ENCODE measurements at places on chromosomes 11 and 22.

DNA sequence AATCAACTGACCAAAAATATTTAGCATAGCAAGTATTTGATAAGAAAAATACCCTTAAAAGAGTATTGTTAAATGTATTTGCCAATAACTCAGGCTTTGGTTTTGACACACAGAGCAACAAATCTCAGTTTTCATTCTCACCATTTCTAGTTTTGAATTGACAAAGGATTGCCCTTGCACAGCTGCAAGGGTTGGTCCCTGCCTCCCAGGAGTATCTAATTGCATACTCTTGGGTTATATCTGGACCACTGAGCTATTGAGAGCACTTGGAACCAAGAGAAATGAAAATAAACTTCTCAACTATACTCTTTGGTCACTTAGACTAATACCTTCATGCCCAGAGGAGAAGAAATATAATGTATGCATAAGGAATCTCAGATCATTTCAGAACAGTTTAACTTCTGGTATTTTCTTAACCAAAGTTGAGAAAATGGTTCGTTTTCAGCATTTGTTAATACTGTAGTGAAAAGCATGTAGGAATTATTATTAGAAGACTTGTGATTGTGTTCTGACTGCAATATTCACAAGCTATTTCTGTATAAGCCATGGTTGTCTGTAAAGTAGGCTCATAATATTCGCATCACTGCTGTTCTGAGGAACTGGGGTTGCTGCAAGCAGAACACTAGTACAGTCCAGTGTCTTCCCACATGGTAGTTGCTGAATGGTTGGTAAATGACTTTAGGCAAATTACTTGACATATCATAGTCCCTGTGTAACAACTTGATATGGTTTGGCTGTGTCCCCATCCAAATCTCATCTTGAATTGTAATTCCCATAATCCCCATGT, 7.9 kb downstream of the C2CD3 start:
- DNase-seq = no peak

DNA sequence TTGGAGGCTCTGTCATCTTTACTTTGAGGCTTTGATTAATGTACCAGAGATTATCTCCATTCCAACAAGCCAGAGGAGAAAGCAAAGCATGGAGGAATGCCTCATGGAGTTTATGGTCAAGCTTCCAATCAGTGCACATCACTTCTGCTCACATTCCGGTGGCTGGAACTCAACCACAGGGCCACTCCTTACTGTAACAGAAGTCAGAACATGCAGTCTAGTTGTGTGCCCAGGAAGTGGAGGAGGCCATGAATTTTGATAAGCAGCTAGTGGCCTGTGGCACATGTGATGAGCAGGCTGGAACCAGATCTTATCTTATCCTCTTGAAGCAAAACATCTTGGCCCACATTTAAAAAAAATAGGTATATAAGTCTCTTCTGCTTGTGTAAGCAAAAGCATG, 258.9 kb upstream of the ARHGAP20 start:
- no peak for DNase-seq

GRCh38 chr11:126122863-126123262, 60.2 kb upstream of the CDON start:
- no peak for DNase-seq

GRCh38 chr22:44151676-44152075, 29.0 kb upstream of the PARVG start:
- DNase-seq = no peak

DNA sequence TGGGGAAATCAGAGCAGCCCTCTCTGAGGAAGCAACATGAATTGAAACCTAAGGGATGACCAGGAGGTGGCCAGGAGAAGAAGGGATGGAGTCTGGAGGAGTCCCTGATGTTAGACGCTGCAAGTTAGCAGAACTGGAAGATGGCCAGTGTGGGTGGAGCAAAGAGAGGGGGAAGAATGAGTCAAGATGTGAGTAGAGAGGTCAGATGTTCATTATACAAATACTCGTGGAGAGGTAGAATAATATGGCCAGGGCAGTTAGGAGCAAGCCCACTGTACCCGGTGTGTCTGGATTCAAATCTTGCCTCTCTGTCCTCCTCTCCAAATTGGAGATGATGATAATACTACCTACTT, 242.0 kb downstream of the TENM4 start:
- DNase-seq = no peak

GRCh38 chr11:69605737-69606526, 35.0 kb upstream of the CCND1 start:
- DNase-seq = no peak

DNA sequence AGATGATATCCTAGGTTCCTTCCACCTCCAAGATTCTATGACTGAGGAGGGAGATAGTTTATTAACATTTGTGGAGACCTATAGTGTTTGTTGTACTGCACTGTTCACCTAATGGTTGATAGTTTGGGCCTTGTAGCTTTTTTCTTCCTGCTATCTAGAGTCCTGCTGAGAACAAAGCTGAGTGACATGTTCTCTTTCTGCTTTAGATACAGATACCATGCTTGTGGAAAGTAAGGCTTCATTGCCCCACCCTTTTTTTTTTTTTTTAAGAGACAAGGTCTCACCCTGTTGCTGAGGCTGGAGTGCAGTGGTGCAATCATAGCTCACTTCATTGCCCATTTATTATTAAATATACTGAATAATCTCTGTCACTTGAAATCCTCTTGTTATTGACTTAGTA, 12.3 kb downstream of the DLAT start:
- no peak for DNase-seq

DNA sequence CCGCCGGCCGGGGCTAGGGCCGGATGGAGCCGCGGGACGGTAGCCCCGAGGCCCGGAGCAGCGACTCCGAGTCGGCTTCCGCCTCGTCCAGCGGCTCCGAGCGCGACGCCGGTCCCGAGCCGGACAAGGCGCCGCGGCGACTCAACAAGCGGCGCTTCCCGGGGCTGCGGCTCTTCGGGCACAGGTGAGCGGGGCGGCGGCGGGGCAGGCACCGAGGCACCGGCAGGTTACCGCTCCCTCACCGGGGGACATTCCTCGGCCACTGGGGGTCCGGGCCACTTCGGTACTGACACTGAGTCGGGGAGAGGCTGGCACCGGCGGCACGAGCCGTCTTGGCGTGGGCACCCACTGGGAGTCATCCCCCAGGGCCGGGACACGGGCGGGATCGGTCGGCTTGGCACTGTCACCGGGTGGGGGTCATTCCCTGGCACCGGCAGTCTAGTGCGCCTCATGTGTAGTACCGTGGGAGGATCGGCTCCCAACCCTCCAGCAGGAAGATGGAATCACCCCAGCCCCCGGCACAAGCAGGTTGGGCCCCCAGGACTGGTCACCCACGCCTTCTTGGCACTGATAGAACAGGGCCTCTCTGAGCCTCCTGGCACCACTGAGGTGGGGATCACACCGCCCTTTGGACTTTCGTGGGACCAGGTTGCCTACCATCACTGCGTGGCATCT, 511 bp downstream of the DGKZ start:
- no peak for DNase-seq

DNA sequence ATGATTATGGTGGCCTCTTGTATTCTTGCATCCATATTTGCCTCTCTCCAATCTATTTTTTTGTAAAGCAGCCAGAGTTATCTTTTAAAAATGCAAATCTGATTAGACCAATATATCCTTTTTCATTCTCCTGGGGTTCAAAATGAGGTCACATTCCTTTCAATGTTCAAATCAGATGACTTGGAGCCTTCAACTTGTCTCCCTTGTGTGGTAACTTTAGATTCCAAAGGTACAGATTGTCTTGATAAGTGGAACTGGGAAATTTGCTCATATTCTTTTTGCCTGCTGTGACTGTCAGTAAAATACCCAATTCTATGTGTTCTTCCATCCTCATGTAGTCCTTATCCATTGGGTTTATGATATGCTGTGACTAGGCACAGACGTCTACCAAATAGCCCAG, 15.1 kb upstream of the CAPRIN1 start:
- no peak for DNase-seq

- DNase-seq = no peak
Observed at GRCh38 chr11:75536786-75537641, 11.3 kb upstream of the GDPD5 start.

DNA sequence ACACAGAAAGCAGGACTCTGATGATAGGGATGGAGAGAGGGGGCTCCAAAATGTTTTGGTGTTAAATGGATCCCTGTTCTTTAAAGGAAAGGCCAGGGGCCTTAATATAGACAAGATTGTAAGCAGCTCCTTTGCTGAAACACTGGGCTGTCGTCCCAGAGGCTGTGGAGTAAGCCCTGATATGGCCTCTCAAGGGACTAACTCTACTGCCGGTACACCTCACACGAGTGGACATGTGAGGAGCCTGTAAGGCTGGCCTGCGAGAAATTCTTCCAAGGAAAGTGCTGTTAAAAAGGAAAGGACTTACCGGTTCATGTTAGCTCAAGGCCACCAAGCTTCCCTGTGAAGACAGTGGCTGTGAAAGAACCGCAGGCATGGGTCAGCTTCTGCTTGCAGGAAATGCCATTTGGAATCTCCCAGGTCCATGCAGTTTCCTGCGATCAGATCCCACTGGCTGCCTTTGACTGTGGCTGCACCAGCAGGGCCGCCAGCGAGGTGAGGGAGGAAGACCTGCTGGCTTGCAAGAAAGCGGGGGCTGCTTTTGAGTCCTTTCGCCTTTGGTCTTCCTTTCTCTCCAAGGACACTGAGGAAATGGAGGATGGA, 106.6 kb downstream of the PRR5L start:
- no peak for DNase-seq

DNA sequence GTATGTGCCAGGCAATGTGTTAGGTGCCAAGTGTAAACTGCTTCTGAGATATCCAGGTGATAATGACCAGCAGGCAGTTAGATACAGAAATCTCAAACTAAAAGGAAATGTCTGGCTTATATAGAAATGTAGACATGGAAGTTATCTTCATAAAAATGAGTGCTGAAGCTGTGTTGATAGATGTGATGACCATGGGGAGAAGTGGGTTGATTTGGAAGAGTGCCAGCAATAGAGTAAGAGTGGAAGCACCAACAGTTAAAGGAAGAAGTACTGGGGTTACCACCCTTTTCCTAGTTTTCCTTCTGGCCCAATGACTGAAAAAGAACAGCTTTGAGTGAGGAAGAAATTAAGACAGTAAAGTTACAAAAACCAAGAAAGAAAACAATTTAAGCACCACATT, 68.5 kb downstream of the C2CD3 start:
- no peak for DNase-seq

DNA sequence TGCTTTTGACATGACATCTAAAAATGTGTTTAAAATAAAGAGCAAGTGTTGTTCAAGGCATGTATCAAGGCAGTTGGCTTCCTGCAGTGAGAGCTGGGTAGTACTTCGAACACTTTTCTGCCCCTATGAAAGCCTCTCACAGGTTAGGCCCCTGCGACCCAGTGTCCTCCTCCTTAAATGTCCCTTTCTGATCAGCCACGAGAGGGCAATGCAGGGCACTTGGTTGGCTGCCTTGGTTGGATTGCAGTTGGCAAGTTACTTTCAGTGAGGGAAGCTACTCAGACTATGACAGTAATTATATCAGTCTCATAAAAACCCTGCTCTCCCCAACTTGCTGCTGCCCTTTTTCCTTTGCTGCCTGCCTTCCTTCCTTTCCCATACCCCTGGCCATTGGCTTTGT, 743.8 kb downstream of the NTM start:
- no peak for DNase-seq

GRCh38 chr22:38074181-38075104, 9.5 kb downstream of the SLC16A8 start:
- DNase-seq = no peak

DNA sequence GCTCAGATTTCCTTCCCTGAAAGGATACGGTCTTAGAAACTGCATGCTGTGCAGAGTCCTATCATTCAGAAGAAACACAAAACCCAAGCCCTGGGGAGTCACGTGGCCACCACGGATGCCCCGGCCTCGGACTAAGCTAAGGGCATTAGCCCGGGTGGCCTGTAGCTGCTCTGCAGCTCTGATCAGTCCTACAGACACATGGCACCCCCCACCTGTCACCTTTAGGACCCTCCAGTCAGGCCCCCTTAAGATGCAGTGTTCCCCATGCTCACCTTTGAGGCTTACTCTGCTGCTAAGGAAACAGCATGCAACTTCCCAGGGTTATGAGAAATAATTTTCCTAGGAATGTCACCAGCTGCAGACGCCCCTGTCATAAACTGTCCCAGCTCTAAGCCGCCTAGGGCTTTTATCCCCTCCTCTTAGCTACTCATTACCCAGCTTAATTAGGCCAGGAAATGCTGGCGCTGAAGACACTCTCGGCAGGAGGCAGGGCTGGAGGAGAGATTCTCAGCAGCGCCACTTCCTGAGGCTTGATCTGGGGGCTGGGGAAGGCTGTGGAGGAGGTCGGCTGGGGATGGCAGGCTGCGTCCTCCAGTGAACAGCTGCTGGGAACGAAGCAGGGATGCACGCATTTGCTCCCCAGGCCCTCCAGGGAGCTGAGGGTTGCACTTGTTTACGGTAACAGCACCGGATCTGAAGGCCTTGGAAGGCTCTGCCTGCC, 47.2 kb upstream of the ADA2 start:
- no peak for DNase-seq

- no peak for DNase-seq
Observed at GRCh38 chr11:78223320-78223954, 34.7 kb downstream of the USP35 start.

GRCh38 chr11:3222941-3223915, 4.6 kb upstream of the MRGPRG start:
- no peak for DNase-seq

DNA sequence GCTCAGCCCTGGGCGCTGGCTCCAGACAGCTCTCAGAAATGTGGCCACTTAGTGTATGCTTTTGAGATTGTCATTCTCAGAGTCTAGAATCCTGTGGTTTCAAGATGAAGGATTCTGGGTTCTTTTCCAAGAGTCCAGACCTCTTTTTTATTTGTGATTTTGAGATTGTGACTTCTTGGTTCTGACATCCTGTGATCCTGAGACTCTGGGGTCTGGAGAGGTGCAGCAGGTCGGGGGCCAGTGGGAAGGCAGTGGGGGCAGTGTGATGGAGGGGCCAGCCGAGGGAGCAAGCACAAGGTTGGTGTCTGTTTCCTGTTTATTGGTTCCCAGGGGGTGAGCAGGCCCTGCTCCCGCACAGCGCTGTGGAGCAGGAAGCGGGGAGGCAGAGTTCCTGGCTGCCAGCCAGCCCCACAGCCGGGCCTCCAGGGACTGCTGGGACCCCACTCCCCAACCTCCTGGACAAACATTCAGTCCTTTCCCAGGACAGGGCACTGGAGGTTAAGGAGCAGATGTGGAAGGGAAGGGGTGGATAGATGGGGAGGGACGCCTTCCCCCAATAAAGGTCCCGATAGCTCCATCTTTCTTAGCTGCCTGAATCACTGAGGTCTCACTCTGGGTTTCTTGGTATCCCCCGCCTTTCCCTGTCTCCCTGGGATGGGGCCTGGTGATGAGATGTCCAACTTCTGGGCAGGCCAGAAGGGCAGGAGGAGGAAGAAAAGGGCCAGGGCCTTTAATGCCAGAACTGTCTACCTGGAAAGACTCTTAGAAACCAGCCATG, 13.7 kb downstream of the ARHGEF17 start:
- DNase-seq = no peak

DNA sequence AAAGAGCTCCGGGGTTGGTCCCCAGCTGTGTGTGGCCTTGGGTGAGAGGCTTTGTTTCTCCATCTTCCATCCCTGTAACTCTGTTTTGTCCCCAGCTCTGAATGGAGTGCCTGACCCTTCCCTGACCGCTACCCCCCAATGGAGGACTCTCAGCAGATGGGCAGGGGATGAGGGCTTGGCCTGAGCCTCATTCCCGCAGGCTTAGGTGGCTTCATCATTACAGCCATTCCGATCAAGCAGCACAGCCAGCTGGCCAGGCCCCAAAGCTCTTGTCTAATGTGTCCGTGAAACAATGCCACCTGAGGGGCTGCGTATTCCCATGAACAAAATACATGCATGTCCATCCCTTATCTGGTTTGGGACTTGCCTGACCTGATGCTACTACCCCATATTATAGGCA, 3.9 kb upstream of the CDC42EP2 start:
- DNase-seq = no peak

GRCh38 chr22:39209756-39210155, 35.0 kb downstream of the PDGFB start:
- no peak for DNase-seq
